ENCODE measurements at places on chromosomes 6 and 20. TPM values are rescaled to one million over a fixed set of nuclear protein-coding genes. Genes with fewer than 3 reads are reported as not detected.
A peak's percentile ranks its signal among the peaks of the same experiment; 100 is the strongest.

The HTR1E gene
- total RNA-seq, result 4.1 TPM

The RBBP9 gene
- 2.0 TPM for total RNA-seq

GRCh38 chr20:41499064-41499463 lies 119.1 kb downstream of the CHD6 start:
- no peaks in the 10 kb centered on the region for H3K27me3 ChIP-seq
- peaks cover 11% of the 10 kb centered on the region for H3K4me1 ChIP-seq
- DNase-seq, result no peak
- H3K27ac ChIP-seq, result no peak overlapping the region

DNA sequence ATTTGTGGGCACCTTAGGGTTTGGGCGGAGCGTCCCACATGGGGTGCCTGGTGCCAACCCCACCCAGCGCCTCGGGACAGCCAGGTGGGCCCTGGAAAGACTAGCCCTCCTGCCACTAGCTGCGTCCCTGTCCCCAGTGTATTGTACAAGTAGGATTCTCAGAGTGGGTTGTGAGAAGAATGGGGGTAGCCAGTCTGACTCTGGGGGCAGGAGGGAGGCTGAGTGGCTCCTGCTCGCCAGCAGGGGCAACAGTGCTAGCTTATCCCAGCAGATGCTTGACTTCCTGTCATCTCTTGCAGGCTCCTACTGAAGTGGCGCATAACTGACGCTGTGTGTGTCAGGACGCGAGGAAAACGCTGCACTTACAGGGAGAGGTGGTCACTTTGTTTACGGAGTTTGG lies 9.3 kb downstream of the PSMA7 start:
- no peaks in the 10 kb centered on the region for H3K27me3 ChIP-seq
- H3K27ac ChIP-seq, result peak overlapping the region; percentile 67
- H3K4me3 ChIP-seq, result no peak overlapping the region
- H3K4me1 ChIP-seq, result peaks cover 17% of the 10 kb centered on the region
- DNase-seq, result no peak
- H3K36me3 ChIP-seq, result peaks cover 100% of the 10 kb centered on the region

GRCh38 chr20:41403604-41404003 lies 37.0 kb upstream of the EMILIN3 start:
- peaks cover 28% of the 10 kb centered on the region for H3K36me3 ChIP-seq
- no peak overlapping the region for H3K27ac ChIP-seq
- no peaks in the 10 kb centered on the region for H3K27me3 ChIP-seq
- no peak for DNase-seq
- H3K4me3 ChIP-seq, result no peak overlapping the region

DNA sequence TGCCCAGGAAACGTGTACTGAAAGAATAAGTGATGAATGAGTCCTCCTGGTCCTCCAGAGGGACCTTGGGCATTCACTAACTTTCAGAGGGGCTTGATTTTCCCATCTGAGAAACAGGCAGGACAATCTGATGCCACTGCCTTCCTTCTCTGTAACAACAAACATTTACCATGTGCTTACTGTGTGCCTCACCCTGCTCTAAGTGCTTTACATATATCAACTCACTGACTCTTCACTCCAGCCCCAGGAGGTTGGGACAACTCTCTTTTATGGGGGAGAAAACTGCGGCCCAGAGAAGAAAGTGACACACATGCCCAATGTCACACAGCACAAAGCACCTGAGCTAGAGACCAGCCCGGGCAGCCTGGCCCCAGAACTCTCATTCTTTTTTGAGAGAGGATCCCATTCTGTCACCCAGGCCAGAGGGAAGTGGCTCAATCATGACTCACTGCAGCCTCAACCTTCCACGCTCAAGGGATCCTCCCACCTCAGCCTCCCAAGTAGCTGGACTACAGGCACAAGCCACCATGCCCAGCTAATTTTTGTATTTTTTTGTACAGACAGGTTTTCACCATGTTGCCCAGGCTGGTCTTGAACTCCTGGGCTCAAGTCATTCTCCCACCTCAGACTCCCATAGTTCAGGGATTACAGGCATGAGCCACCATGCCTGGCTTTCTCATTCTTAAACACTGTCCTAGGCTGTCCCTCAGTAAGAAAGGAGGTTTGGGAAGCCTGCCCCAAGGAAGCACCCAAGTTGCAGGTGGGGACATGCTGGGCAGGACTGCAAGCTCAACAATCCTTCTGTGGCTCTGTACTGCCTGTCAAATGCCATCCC lies 38.0 kb downstream of the NOL4L start:
- no peaks in the 10 kb centered on the region for H3K4me1 ChIP-seq
- no peak overlapping the region for H3K4me3 ChIP-seq
- peaks cover 5% of the 10 kb centered on the region for H3K27me3 ChIP-seq
- DNase-seq, result no peak
- H3K36me3 ChIP-seq, result no peaks in the 10 kb centered on the region

DNA sequence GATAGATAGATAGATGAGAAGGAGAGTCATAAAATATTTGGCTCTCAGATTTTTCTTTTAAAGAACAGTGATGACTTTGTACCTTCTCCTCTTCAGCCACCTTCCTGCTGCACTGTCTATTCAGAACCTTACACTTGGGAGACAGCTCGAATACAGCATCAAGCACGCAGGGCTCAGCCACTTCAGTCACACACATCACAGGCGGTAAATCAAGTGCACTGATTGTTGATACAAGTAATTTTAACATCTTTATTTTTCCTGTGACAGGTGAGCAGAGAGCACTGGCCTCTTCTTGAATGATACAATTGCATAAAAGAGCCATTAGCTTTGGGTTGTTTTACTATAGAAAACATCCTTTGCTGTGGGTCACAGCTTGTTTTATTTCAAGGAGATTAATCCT lies 1118.5 kb upstream of the EYS start:
- no peaks in the 10 kb centered on the region for H3K4me1 ChIP-seq
- H3K27me3 ChIP-seq, result no peaks in the 10 kb centered on the region

- H3K27me3 ChIP-seq, result no peaks in the 10 kb centered on the region
- DNase-seq, result no peak
- peaks cover 12% of the 10 kb centered on the region for H3K36me3 ChIP-seq
- H3K27ac ChIP-seq, result no peak overlapping the region
- no peaks in the 10 kb centered on the region for H3K4me1 ChIP-seq
These were observed 80.7 kb downstream of the ANKS1A start for GRCh38 chr6:34969662-34970265.

- no peak overlapping the region for H3K27ac ChIP-seq
- H3K4me1 ChIP-seq, result no peaks in the 10 kb centered on the region
- no peaks in the 10 kb centered on the region for H3K27me3 ChIP-seq
- no peak overlapping the region for H3K4me3 ChIP-seq
- peaks cover 45% of the 10 kb centered on the region for H3K36me3 ChIP-seq
- DNase-seq, result no peak
These were observed 19.8 kb upstream of the GJA10 start for GRCh38 chr6:89874438-89874837.

- no peaks in the 10 kb centered on the region for H3K27me3 ChIP-seq
- H3K4me3 ChIP-seq, result no peak overlapping the region
- no peaks in the 10 kb centered on the region for H3K4me1 ChIP-seq
These were observed 65.1 kb downstream of the PFDN4 start for GRCh38 chr20:54272901-54273488.

DNA sequence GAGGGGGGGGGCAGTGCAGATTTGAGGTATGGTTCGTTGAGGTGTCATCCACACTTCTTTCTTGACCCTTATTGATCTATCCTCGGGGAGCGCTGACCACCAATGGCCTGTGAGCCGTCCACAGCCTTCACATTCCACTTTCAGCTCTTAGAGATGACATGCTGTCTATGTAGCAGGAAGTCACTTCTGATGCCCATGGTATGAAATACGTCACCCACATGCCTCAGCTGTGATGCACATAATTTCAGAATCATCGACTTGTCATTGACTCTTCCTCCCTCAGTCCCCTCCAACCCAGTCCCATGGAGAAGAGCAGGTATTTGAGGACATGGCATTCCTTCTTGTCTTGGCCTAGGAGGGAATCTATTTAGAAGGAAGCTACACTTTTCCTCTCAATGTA lies 4.7 kb upstream of the ADGRF5 start:
- peaks cover 24% of the 10 kb centered on the region for H3K4me1 ChIP-seq
- H3K27ac ChIP-seq, result peak overlapping the region; percentile 59

DNA sequence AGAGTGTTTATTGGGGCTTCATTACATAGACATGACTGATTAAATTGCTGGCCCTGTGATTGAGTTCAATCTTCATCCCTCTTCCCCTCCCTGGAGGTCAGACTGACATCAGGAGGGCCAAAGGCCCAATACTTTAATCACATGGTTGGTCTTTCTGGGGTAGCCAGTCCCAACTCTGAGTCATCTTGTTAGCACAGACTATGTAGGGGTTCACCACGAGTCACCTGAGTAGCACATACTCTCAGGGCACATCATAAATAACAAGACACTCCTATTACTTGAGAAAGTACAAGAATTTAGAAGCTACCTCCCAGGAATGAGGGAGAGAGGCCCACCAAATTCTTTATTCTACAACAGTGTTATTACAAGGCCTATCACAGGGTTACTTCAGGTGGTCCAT lies 11.3 kb downstream of the GINS1 start:
- H3K4me3 ChIP-seq, result no peak overlapping the region
- no peaks in the 10 kb centered on the region for H3K27me3 ChIP-seq
- H3K27ac ChIP-seq, result no peak overlapping the region
- no peaks in the 10 kb centered on the region for H3K4me1 ChIP-seq
- no peak for DNase-seq
